ENCODE measurements at places on chromosomes 7 and 10.

DNA sequence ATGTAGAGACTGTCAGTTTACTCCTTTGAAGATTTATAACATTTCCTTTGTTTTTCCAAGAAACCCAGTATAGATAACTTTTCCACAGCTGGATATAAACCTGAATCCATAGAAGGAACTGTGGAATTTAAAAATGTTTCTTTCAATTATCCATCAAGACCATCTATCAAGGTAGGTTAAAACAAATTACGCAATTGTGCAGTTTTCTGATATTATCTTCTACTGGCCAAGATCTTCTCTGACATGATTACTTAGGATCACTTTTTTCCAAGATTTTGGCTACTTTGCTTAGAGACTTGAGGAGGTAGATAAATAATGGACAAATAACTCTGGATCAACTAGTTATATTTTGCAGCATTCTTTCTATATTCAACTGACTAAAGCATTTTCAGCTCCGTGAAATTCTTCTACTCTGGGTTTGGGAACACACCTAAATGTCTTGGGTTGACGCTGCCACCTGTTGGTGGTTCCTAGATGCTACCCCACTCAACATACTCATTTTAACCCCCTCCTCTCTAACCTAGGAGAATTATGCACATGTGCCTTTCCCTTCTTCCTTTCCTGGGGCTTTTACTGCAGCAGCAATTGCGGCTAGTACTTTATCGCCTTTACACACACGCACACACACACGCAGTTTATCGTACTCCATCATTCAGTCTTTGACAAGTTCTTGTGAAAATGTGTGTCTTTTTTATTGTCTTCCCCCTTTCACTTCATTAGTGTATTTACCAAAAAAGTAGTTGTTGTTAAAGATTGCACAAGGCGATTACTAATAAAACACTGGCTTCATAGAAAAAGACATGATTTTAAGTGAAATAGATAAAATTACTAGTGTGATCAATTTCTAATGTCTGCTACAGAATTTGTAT lies 32.7 kb downstream of the ABCB5 start:
- DNase-seq: no peak

DNA sequence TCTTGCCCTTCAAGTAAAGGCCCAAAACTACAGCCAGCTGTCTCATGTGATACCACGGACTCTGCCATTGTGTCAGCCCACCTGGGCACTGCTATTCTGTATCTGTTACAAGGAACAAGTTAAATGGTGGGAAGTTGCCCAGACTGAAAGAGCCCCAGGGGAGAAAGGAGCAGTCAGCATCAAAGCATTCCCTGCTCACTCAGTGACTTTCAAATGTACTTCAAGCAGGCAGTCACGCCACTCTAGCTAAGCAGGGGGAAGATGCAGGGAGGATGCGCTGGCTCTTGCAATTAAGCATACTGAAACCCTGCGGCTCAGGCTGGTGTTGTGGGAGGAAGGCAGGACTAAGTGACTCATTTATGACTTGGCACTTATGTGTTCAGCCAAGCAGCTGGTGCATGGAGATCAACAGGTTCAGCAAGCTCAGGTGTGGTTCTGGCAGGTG lies 1249.6 kb downstream of the TYW1 start:
- DNase-seq: no peak

DNA sequence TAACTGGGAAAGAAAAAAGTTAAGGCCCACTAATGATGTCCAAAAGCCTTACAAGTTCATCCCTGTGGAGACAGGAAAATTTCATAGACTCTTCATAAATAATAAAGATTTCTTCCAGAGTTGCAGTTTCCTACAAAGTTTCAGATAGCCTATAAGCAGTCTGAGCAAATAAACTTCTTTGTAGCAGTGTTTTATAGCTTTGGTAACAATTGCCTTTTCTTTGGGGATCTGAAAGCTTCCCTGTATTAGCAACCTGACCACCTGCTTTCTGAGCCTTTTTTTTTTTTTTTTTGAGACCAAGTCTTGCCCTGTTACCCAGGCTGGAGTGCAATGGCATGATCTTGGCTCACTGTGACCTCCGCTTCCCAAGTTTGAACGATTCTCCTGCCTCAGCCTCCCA lies 150.0 kb downstream of the NRBF2 start:
- DNase-seq: no peak

DNA sequence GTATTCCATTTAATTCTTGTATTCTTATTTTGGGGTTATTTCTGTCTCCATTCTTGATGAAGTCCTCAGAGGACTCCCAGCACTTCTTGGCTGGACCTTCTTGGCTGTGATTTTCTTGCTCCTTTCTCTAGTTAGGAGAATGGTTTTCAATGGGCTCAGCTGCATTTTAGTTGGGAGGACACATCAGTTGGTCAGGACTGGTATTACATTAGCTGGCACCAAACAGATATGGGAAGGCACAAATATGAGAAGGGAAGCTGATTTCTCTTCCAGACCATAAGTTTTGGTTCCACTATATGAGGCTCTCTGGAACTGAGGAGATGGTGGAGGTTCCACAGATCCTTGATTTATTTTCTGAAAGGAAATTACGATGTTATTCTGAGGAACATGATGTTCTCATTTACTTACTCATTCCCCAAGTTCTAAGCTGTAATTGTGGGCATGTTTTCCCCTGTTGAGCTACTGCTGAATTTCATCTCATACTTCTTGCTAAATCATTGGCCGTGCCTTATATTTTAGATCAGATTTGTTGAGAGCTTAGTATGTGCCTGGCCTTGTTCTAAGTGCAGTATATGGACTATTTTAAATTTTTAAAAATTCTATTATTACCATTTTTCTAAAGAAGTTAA lies 261.0 kb downstream of the THSD7A start:
- DNase-seq: no peak

- DNase-seq: no peak
These were observed 11.8 kb upstream of the CXCL12 start for GRCh38 chr10:44396671-44397191.

DNA sequence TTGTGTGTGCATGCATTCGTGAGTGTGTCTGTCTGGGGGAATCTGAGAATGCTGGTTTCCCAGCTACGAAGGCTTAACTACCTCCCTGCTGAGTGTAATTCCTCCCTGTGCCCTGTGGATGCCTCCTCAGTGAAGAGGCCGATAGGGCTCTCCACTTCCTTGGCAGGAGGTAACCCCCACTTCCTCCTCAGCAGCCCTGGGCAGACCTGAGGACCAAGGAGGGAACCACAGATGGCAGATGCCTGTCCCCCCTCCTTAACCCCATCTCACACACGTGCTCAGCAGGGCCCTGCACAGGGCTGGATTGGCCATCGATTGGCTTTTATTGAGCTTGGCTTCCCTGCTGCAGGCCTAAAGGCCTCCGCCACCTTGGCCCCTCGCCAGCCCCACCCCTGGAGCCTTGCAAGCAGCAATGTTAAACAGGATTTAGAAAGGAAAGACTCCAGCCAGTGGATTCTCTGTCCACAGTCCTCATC lies 45.6 kb upstream of the LRRC4 start:
- DNase-seq: no peak

DNA sequence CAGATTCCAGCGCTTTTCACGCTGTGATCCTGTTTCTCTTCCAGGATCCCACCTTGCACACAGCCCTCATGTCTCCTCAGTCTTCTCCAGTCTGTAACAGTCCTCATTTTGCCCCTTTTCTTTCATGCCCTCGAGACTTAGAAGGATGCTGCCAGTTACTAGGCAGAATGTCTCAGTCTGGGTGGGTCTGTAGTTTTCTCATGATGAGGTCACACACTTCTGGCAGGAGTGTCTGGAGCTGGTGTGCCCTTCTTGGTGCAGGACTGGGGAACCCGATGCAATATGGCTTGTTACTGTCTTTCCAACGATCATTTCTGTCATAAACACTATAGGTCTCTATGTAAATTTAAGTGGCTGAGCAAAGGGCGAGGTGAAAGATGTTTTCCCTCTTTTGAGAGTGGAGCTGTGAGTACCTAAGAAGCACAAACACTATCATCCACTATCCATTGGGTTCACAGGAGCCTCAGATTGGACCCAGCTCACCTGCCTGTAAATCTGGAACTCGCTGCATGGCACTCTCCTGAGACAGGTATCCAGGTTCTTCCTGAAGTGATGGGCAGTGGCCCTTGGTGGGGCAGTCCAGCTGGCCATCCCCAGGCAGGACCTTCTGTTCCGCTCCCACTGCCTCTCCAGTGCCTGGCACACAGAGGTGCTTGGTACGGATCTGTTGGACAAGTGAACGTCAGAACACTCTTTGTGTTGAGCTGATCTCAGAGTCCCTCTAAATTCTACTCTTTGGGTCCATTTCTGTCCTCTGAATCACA lies 64.3 kb upstream of the ZNF32 start:
- DNase-seq: no peak

DNA sequence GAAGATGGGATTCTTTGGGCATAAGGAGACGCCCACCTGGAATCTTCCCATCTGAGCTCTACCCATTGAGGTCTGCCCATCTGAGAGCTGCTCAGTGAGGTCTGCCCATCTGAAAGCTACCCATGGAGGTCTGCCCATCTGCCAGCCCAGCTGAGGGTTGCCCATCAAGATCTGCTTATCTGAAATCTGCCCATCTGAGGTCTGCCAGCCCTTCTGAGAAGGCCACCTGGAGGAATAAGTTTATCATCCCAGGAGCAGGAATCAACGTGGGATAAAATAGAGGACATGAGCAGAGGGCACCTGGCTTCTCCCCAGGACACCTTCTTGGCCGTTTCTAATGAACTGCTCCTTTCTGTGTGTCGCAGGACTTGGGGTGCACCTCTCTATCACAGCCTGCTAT lies 35.3 kb upstream of the PDZD8 start:
- DNase-seq: no peak

DNA sequence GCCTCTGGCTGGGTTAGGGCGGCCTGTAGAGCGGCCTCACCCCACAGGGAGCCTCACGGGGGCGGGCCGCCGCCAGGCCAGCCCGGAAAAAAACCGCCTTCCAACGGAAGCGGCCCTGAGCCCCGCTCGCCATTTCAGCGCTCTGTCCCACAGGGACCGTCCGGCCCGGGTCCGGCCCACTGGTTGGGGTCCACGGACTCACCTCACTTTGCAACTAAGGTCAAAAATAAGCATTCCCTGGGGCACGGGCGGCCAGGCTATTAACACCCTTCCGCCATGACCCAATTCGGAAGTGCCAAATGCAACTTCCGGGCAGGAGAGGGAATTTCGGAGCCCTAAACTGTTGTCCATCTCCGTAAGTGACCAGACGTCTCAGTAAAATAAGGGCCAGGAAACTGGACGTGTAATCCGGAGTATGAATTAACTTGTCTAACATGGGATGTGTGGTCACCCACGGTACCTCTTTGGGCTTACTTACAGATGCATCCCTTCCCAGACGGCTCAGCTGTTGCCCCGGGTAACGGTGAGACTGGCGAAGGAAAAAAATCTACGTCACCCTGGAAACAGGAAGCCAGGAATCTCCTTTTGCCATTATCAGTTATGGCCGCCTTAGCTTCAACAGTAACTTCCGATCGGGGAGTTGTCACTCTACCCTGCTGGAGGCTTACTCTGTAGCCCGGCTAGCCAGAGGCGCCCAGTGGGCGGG lies at the start of gene BBIP1:
Gene BBIP1, minus strand, starts transcription at position 538 of the 706 bp plus-strand sequence. CDS start 1,023 bp downstream, outside the sequence.
- DNase-seq: peak; percentile 99

DNA sequence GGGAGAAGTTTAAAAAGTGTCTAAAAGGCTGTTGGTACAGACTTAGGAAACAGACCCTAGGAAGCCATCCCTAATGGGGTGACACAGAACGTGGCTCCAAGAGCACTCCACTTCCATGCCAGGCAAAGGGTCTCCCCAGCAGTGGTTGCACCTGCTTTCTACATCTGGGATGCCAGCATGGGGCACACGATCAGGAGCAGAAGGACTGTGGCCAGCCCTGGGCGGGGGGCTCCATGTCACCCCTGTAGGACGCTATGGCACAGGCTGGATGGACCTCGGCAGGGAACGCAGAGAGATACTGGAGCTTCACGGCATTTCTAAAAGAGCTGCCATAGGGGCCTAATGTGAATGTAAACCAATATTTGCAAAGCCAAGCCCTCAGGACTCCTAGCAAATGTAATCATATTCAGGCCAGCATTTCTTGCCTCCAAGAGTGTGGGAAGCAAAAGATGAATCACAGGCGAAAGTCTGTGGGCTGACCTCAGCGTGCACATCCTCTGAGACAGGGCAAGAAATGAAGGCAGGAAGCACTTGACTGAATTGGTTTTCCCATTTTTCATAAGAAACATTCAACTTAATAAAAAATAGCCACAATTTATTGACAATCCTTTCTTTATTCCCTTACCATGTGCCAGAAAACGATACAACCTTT lies 93.9 kb downstream of the ATXN7L1 start:
- peak; percentile 78 for DNase-seq

DNA sequence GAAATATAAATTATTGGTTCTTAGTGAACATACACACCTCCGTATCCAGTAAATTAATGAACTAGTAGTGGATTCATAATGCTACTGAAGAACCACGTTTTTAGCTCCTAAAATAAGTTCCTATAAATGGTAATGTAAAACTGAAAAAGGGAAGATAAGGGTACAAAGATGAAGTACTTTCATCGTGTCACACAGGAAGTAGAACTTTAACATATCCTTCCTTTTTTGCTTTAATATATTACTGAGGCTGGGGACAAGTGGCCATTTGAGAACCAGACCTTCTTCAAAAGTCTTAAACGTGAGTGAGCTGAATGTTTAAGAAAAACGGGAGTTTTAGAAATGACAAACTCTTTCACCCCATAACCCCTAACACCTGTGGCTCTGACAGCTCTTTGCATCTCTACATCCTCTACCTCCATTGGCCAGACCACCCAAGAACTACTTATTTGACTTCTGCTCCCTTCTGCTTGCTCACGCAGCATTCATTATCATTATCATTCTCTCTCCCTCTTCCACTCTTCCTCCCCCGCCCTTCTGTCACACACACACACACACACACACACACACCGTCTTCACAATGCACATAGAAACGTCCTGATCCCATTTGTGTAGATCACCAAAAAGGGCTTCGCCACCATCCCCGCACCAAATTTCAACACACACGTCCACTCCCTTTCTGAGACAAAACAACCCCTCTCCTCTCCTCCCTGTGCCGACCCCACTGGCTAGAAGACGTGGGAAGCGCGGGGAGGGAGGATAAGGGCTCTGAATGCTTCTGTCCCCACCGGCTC lies 677 bp downstream of the SKAP2 start:
- no peak for DNase-seq

DNA sequence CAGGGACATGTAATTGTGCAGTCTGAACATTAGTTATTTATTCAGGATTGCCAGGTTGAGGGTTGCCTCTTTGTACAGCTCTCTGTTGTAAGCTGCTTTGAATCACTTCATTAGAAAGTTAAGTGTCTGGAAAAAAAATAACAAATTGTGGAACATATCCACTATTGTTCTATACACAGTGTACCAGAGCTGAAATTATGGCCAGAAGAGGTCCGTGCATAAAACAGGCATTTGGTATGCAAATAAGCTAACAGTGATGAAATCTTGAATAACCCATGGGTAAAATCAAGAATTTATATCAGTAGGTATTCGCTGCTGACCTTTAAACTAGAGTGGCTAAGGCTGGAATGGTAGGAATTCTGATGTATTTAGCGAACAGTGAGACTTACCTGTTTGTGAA lies 152.1 kb downstream of the LHFPL3 start:
- DNase-seq: no peak
